IPS DF 19.7 (cell line): ENCODE measurements at places on chromosomes 1 and 21.

DNA sequence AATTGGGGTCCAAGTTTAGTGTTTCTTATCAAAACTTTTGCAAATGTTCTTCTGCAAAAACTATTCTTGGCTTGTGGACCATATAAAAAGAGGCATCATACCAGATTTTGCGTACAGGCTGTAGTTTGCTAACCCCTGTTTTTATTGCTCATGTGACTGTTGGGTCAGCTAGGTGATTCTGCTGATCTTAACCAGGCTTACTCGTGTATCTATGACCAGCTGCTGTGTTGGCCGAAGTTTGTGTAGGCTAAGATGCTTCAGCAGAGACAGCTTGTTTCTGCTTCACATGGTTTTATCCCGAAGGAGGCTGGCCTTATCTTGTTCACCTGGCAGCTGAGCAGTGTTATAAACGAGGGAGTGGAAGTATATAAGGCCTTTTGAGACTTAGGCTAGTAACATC, 38.2 kb downstream of the POU2F1 start:
- DNase-seq = no peak

- no peak for DNase-seq
These were observed 45.3 kb downstream of the HSF2BP start for GRCh38 chr21:43613755-43614638.

DNA sequence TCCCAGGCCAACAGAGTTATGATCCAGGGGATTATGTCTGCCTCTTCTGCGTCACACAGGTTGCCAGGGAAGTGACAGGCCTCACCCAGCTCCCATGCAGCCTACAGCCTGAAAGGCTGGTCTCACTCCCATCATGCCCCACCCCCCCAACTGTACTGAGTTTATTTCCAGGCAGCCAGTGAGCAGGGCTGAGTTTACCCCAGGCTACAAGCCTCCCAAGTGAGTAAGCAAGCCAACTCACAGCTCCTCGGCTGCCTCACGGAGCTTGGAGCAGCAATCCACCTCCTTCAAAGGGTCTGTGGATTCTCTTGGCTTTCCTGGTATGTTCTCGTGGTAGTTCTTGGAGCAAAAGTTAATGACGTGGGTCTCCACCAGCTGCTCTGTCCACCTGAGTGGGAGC, 1147.6 kb upstream of the ADGRL4 start:
- no peak for DNase-seq

DNA sequence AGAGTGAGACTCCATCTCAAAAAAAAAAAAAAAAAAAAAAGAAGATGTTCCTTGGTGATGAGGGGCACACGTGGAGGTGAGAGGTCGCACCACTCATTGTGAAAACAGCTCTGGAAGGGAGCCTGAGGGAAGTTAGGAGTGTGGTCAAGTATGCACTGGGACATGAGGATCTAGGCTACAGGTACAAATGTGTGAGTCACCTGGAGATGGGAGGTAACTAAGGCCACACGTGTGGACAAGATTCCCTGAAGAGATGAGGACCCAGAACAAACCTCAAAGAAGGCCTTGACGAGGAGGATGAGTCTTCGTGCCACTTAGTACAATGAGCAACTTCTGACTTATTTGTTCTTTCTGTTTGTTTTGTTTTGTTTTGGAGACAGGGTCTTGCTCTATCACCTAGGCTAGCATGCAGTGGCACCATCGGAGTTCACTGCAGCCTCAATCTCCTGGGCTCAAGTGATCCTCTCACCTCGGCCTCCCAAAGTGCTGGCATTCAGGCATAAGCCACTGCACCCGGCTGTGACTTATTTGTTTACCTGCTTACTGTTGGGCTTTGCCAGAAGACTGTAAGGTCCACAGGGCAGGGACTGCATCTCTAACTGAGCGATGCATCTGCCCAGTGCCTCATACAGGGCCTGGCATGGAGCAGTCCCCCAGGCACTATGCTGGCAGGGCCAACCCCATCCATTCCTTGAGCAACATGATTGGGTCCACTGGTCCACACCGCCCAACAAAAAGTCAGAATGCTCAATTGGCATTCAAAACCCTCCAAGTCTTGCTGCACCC, 6.4 kb downstream of the ASAP3 start:
- DNase-seq = no peak
